Activated T-helper 2 cell treated with anti-CD3 and anti-CD28 coated beads, Interferon-gamma antibody, Interleukin-2, Interleukin-4, amounts not matched to agents 10 μg/mL and 5 μg/mL and 100 μg/mL, durations not matched to agents 14 hours and 24 hours and 36 hours (primary cell): ENCODE measurements at places on chromosomes 4 and X.

DNA sequence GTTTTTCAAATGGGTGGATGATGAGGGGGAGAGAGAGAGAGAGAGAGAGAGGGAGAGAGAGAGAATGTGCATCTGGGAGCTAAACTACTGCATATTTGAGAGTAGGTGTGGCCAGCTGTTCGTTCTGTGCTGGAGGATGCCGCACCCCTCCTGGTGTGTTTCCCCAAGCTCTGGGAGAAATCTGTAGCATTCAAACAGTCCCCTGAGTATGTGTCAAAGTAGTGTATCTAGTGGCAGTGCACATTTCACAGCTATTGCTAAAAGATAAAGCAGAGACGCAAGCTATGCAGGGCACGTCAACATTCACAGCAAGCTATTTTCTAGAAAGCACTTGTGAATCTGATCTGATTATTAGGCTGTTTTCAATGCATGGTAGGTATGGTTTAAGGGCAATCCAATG lies 83.5 kb upstream of the LIMCH1 start:
- H3K4me1 ChIP-seq: no peaks in the 10 kb centered on the region
- no peaks in the 10 kb centered on the region for H3K27me3 ChIP-seq
- no peaks in the 10 kb centered on the region for H3K36me3 ChIP-seq

DNA sequence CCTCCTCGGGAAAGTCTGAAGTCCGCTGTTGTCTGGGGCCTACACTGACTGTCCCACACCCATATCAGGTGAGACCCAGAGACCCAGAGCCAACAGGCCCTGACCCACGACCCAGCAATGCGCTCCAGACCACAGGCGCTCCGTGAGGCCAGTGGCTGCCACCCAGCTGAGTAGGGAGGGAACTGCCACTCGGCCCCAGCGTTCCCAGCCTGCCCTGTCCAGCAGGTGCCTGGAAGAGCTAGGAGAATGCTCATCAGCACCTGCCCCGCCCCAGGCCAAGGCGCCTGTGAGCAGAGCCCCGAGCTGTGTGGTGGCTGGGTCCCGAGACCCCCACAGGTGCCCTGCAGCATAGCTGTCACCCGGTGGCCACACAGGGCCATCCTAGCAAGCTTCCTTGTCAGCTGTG lies 2.7 kb downstream of the SPON2 start:
- peaks cover 14% of the 10 kb centered on the region for H3K4me1 ChIP-seq
- no peak overlapping the region for H3K4me3 ChIP-seq
- no peak overlapping the region for H3K27ac ChIP-seq
- H3K36me3 ChIP-seq: peaks cover 6% of the 10 kb centered on the region
- peaks cover 22% of the 10 kb centered on the region for H3K27me3 ChIP-seq

GRCh38 chrX:7552760-7553159 lies 290.2 kb upstream of the VCX start:
- no peak overlapping the region for H3K4me3 ChIP-seq
- H3K36me3 ChIP-seq: no peaks in the 10 kb centered on the region
- no peak for DNase-seq
- no peak overlapping the region for H3K27ac ChIP-seq
- H3K27me3 ChIP-seq: no peaks in the 10 kb centered on the region
- no peaks in the 10 kb centered on the region for H3K4me1 ChIP-seq

DNA sequence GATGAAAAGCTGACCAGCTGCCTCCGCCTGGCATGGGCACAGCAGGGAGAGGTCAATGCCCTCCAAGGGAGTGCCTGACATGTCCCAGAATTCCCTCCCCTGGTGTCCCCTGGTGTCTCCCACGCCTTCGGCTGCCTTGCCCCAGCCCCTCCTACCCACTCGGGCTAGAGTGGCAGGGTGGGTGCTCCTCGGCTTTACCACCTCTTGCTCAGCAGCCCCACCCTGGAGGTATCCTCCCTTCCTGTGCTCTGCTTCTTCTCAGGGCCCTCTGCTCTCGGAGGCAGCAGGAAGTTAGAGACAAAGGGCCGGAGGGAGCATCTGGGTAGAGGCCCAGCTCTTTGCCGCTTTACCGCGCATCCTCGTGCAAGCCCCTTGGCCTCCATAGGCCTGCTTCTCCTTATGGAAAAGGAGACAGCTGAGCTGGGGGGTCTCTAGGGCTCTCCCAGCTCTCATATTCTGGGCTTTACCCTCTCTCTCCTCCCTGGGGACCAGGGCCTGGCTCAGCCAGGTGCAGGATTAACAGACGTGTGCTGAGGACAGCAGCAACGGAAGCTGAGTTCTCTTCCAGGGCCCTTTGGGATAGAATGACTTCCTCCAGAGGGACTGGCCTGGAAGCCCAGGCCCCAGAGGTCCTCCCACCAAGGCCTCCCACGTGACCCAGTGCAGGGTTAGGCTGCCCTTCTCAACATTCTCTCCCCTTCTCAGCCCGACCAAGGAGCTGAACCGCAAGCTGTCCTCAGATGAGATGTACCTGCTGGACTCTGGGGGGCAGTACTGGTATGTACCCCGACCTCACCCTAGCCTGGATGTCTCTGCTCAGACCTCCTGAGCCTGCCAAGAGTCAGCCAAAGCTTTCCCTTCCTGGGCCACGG lies 17.2 kb downstream of the XPNPEP2 start:
- H3K36me3 ChIP-seq: no peaks in the 10 kb centered on the region
- DNase-seq: no peak
- no peaks in the 10 kb centered on the region for H3K27me3 ChIP-seq
- peaks cover 49% of the 10 kb centered on the region for H3K4me1 ChIP-seq
- peak overlapping the region; percentile 46 for H3K27ac ChIP-seq

GRCh38 chr4:145731028-145731427 lies 51.1 kb downstream of the C4orf51 start:
- no peaks in the 10 kb centered on the region for H3K27me3 ChIP-seq
- peak overlapping the region; percentile 26 for H3K4me3 ChIP-seq
- DNase-seq: no peak
- peaks cover 16% of the 10 kb centered on the region for H3K4me1 ChIP-seq

GRCh38 chr4:1105662-1106061 lies 7.7 kb downstream of the RNF212 start:
- H3K36me3 ChIP-seq: no peaks in the 10 kb centered on the region
- H3K27me3 ChIP-seq: peaks cover 7% of the 10 kb centered on the region
- DNase-seq: no peak
- H3K4me3 ChIP-seq: no peak overlapping the region

DNA sequence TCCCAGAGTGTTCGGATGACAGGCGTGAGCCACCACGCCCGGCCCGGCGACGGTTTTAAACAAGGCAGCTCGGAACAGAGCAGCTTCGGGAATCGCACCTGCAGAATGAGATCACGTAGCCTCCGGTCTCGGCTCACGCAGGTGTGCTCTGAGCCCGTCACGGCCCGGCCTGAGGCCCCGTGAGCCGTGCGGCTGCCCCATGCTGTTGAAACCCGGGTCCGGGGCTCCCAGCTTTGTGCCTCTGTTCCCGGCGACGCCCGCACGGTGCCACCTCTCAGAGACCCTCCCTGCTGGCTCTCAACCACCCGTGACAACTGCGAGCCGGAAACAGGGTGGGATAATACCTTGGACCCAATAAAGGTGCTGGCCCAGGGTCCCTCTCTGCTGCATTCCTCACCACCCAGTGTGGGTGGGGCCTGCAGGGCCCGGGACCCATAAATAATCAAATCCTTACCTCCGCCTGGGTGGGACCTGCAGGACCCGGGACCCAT lies 13.4 kb upstream of the PLCXD1 start:
- H3K4me3 ChIP-seq: no peak overlapping the region
- H3K27ac ChIP-seq: no peak overlapping the region
- no peaks in the 10 kb centered on the region for H3K27me3 ChIP-seq
- no peaks in the 10 kb centered on the region for H3K4me1 ChIP-seq

- DNase-seq: no peak
- H3K36me3 ChIP-seq: no peaks in the 10 kb centered on the region
- H3K4me1 ChIP-seq: peaks cover 53% of the 10 kb centered on the region
- no peak overlapping the region for H3K4me3 ChIP-seq
- no peak overlapping the region for H3K27ac ChIP-seq
- H3K27me3 ChIP-seq: no peaks in the 10 kb centered on the region
Measured at GRCh38 chr4:158808399-158808798, 39.6 kb downstream of the FNIP2 start.

DNA sequence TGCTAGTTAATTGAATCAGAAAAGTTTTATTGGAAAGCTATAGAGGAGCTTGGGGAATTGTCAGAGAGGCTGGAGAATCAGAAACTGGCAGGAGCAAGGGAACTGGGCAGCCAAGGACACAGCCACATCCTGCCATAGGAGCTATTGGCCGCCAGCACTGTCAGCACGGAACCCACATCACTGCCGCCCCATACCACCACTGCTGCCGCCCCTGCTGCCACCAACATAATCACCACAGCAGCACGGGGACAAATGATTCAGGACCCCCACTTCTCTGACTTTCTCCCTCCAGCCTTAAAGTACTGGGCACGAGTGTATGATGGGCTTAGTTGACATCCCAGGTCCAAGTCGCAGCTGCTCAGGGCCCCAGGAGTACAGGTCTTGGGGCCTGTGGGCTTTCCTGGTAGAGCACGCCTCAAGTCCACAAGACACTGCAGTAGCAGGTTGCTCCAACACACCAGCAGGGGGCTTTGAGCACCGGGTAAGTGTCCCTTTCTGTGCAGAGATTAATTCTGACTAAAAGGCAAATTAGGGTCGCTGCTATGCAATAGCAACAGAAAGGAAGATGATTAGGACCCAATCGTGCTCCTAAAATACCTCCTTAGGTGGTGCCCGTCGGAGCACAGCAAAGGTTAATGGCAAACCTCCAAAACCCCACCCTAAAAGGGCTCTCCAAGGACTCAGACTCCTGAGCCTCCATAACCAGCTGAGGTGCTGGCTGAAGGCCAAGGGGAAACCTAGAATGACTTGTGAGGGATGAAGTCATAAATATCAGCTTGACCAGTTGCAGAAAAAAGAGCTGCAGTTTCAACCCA lies 6.9 kb downstream of the PJA1 start:
- H3K27me3 ChIP-seq: no peaks in the 10 kb centered on the region
- peaks cover 18% of the 10 kb centered on the region for H3K36me3 ChIP-seq
- H3K4me3 ChIP-seq: no peak overlapping the region
- H3K27ac ChIP-seq: no peak overlapping the region

GRCh38 chr4:65600656-65601055 lies 69.6 kb downstream of the EPHA5 start:
- no peak for DNase-seq
- no peaks in the 10 kb centered on the region for H3K36me3 ChIP-seq
- H3K27ac ChIP-seq: no peak overlapping the region
- H3K4me1 ChIP-seq: no peaks in the 10 kb centered on the region

GRCh38 chr4:44869222-44869882 lies 143.0 kb upstream of the GNPDA2 start:
- no peaks in the 10 kb centered on the region for H3K4me1 ChIP-seq
- no peak overlapping the region for H3K27ac ChIP-seq

DNA sequence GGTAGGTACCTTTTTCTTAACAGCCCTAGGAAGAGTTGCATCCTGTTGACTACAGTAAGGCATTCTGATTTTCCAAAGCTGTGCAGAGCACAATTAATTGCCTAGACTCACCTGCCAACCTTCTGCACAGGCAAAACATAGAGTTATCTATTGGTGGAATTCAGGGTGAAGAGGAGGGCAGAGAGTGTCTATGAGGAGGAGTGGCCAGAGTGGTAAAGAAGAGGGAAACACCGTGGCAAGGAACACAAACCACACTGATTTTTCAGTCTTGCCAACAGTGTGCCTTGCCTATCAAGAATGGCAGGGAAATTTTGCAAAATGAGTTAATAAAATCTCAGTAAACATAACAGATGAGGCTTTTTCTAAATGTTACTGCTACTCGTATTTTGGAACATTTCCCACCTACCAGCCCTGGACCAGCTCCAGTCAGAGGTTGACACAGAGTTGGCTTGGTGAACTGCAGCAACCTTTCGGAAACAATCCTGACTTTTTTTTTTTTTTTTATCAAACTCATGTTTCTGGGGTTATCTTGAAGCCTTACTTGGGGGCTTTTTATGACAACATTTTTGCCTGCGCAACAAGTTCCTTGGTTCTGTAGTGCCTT lies 67.9 kb upstream of the CAPN6 start:
- no peaks in the 10 kb centered on the region for H3K4me1 ChIP-seq
- no peak overlapping the region for H3K27ac ChIP-seq
- no peaks in the 10 kb centered on the region for H3K27me3 ChIP-seq
- DNase-seq: no peak
- H3K4me3 ChIP-seq: no peak overlapping the region

DNA sequence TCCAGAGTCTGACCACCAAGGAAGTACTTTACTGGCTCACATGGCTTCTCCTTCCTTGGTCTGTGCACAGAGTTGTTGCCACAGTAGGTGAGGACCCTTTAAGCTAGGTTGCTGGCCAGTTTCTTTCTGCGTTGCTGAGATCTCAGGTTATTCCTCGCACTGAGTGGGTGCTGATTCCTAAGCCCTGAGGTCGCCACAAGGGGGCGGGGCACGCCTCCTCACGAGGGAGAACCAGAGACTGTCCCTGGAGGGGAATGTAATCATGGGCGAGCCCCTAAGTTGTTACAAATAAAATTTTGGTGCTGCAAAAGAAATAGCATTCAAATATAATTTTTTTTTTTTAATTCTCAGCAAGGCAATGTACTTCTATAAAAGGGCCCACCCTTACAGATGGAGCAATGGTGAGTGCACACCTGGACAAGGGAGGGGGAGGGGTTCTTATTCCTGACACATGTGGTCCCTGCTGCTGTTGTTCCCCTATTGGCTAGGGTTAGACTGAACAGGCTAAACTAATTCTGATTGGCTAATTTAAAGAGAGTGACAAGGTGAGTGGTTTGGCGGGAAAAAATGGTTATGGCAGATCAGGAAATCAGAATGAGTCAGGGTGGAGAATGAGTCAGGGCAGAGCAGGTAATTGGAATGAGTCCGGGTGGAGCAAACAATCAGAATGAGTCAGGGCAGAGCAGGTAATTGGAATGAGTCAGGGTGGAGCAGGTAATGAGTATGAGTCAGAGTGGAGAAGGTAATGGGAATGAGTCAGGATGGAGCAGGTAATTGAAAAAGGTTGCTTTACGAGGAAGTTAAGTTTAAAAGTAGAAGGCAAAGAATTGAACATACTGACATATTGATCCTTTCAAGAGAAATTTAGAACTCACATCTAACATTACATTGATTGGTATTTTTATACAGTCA lies 107.5 kb downstream of the VSIG4 start:
- H3K4me3 ChIP-seq: no peak overlapping the region
- peak overlapping the region; percentile 3 for H3K27ac ChIP-seq
- peak; percentile 8 for DNase-seq
- H3K36me3 ChIP-seq: peaks cover 9% of the 10 kb centered on the region

GRCh38 chr4:53629296-53629695 lies 38.0 kb upstream of the LNX1 start:
- no peaks in the 10 kb centered on the region for H3K36me3 ChIP-seq
- no peak for DNase-seq
- no peaks in the 10 kb centered on the region for H3K4me1 ChIP-seq
- no peak overlapping the region for H3K4me3 ChIP-seq
- peaks cover 7% of the 10 kb centered on the region for H3K27me3 ChIP-seq

GRCh38 chr4:30838331-30838730 lies 118.2 kb downstream of the PCDH7 start:
- no peak for DNase-seq
- H3K27me3 ChIP-seq: no peaks in the 10 kb centered on the region
- no peaks in the 10 kb centered on the region for H3K36me3 ChIP-seq
- H3K27ac ChIP-seq: no peak overlapping the region

DNA sequence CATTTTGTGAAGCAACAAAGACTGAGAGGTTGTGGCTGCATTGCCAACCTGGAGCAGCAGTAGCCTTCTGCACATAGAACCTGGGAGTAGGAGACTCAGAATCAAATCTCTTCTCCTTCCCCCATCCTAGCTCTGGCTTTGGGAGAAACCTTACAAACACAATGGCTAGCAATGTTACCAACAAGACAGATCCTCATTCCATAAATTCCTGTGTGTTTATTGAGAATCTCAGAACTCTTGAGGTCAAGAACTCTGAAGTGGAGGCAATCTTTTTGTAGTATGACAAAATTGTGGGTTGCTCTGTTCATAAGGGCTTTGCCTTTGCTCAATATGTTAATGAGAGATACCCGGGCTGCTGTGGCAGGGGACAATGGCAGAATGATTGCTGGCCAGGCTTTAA lies 406.7 kb upstream of the SPANXN1 start:
- H3K27ac ChIP-seq: no peak overlapping the region
- no peak overlapping the region for H3K4me3 ChIP-seq
- no peak for DNase-seq
